HFFc6 (cell line): ENCODE measurements at places on chromosomes 3 and 15. TPM values are rescaled to one million over a fixed set of nuclear protein-coding genes. Genes with fewer than 3 reads are reported as not detected.

DNA sequence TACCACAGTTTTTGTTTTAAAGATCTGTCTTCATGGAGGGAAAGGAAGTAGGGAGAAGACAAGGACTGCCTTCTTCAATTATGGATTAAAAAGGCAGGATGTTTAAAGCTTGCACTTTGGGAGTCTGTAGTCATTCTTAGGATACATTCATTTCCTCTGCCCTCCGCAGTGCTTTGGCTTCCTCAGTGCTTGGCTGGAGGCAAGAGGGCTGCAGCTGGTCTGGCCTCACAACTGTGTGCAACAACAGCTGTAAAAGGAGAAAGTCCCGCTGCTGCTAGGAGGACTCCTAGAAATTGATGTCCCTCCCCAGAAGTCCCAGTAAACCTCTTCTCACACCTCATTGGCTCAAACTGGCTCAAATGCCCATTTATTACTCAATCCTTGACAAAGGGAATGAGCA, 54.4 kb upstream of the PPP2R3A start:
- H3K36me3 ChIP-seq: no peaks in the 10 kb centered on the region; the same call in 1 of the 2 replicates
- no peak overlapping the region for H3K27ac ChIP-seq
- peaks cover 20% of the 10 kb centered on the region for H3K4me1 ChIP-seq
- H3K4me3 ChIP-seq: no peak overlapping the region

DNA sequence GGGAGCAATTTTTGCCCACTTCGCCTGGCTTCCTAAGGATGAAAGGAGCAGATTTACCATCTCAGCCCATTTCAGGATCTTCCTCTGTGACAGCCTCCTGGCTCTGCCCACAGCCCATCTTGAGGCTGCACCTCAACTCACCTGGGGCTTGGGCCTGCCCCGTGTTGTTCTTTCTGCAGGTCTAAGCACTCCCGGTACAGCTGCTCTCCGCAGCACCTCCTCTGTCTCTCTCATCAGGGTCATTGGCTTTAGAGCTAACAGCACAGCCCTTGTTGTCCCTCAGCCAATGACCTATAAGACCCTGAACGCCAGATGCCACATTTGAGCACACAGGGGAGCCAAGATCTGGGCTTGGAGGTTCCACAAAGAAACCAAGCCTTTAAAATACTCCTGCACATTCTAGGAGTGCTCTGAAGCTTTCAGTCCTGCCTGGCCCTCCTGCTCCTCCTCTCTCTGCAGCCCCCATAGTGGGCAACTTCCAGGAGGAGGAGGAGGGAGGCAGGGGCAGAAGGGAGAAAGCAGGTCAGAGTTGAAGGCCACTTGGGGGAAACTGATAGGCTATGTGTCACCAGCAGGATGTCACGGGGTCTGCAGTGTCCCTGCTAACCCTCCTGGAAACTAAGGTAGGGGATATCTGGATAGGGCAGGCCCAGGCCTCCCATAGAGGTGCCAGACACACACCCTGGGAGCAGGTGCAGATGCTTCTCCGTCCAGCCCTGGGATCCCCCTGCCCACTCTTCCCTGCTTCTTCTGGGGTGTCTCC, 115.6 kb downstream of the ETFA start:
- H3K27me3 ChIP-seq: peaks cover 4% of the 10 kb centered on the region
- no peaks in the 10 kb centered on the region for H3K36me3 ChIP-seq
- peak overlapping the region; percentile 97 for H3K27ac ChIP-seq
- H3K4me3 ChIP-seq: peak overlapping the region; percentile 58
- DNase-seq: no peak

The SPINK8 gene
- not detected in 3 replicates for total RNA-seq

GRCh38 chr3:17974206-17974841, 231.9 kb upstream of the TBC1D5 start:
- no peak overlapping the region for H3K27ac ChIP-seq
- no peaks in the 10 kb centered on the region for H3K36me3 ChIP-seq
- H3K4me3 ChIP-seq: no peak overlapping the region
- DNase-seq: no peak
- H3K27me3 ChIP-seq: peaks cover 1% of the 10 kb centered on the region; the same call in 1 of the 2 replicates

DNA sequence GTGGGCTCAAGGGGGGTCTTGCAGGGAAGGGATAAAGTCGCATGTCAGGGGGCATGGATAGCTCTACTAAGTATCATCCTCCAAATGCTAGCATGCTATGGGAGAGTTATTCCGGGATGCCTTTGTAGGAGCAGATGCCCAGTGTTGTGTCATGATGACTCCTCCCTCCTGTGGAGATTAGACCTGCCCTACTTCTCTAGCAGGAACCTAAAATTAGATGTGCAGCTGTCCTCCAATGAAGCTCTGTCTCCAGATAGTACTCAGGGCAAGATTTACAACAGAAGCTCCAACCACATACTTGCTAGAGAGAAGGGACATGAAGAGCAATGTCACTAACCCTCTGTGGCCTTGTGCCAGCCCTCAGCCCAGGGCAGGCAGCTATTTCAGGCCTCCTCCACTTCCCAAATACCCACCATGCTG, 82.5 kb downstream of the AGBL1 start:
- H3K36me3 ChIP-seq: no peaks in the 10 kb centered on the region
- H3K4me3 ChIP-seq: no peak overlapping the region
- DNase-seq: no peak
- peaks cover 1% of the 10 kb centered on the region; the same call in 1 of the 2 replicates for H3K27me3 ChIP-seq

GRCh38 chr3:149131589-149131988, 2.2 kb downstream of the HPS3 start:
- H3K27ac ChIP-seq: no peak overlapping the region
- H3K4me1 ChIP-seq: peaks cover 60% of the 10 kb centered on the region
- no peaks in the 10 kb centered on the region; the same call in 1 of the 2 replicates for H3K27me3 ChIP-seq
- 0 out of 2 replicates have a peak, but pooled peaks cover 6% of the 10 kb centered on the region for H3K36me3 ChIP-seq
- no peak for DNase-seq
- H3K4me3 ChIP-seq: peak overlapping the region; percentile 96

The EPB42 gene
- total RNA-seq: not detected in 3 replicates

The DNASE1L3 gene
- not detected in 3 replicates for total RNA-seq

- peak; percentile 89 for DNase-seq
- peak overlapping the region; percentile 91 for H3K27ac ChIP-seq
- H3K4me1 ChIP-seq: peaks cover 64% of the 10 kb centered on the region
- H3K4me3 ChIP-seq: peak overlapping the region; percentile 80
- H3K36me3 ChIP-seq: no peaks in the 10 kb centered on the region
Measured at GRCh38 chr3:188948281-188948996, 223.3 kb upstream of the TPRG1 start.

DNA sequence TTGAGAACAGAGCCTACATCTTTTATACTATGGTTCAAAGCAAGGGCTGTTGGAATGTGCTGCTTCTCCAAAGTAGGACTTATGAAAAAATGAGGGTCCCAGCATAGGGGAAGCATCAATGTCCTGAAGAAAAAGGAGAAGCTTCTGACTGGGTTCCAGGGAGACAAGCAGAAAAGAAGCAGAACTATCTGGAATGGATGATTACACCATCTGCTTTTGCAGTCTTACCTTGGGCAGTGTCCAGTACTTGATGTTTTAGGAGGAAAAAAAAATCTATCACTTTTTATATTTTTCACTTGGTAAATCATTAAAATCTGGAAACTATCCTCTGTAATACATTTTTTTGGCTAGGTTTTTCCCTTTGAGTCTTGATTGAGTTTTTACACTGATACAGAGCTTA, 57.9 kb upstream of the DPH6 start:
- DNase-seq: no peak
- H3K4me1 ChIP-seq: peaks cover 10% of the 10 kb centered on the region
- H3K27ac ChIP-seq: no peak overlapping the region
- no peaks in the 10 kb centered on the region; the same call in 1 of the 2 replicates for H3K27me3 ChIP-seq

The ISLR2 gene
- total RNA-seq: not detected in 2 replicates

The SV2B gene
- not detected in 3 replicates for total RNA-seq

DNA sequence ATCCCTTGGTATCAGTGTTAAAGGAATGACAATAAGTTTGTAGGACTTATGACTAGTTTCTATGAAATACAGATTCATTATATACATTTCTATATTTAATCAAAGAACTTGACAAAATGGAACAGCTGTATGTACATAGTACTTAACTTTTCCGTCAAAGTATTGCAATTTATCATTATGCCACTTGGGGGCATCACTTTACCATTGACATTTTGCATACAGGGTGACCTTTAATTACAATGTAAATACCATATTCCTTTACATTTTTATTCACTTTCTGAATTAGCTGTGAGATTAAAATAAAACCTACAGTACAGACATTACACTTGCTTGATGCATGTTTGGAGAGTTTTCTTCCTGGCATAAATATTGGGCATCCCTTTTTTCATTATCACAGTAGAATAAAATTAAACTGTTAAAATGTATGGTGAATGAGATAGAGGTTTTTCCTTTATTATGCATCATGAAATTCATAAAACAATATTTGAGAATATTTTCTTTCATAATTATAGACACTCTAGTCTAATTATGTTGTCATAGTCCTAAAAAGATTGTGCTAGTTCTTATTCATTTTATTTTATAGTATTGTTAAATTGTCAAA, 6.9 kb downstream of the NEK11 start:
- no peak overlapping the region for H3K27ac ChIP-seq
- DNase-seq: peak; percentile 48
- no peak overlapping the region for H3K4me3 ChIP-seq

DNA sequence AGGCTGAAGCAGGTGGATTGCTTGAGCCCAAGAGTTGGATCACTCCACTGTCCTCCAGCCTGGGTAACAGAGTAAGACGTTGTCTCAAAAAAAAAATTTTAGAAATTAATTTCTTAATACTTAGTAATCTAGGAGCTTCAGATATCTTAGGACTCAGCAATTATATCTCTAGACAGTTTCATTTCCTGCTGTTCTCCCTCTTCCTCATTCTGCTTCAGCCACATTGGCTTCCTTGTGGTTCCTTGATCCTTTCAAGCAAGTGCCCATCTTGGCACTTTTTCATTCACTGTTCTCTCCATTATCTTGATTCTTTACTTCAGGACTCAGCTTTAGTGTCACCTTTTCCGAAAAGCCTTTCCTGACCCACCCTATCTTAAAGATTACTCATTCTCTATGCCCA, 22.5 kb downstream of the TMEM202 start:
- H3K36me3 ChIP-seq: peaks cover 5% of the 10 kb centered on the region
- no peak overlapping the region for H3K27ac ChIP-seq
- H3K4me1 ChIP-seq: no peaks in the 10 kb centered on the region; the same call in 1 of the 2 replicates
- no peak for DNase-seq

The CALML4 gene
- 0.40 to 1.7 TPM (median 1.1 TPM) in 3 replicates for total RNA-seq

The PIK3CA gene
- total RNA-seq: 18.8 to 20.1 TPM (median 19.9 TPM) in 3 replicates

- H3K4me1 ChIP-seq: no peaks in the 10 kb centered on the region
- no peak overlapping the region for H3K4me3 ChIP-seq
- H3K27me3 ChIP-seq: no peaks in the 10 kb centered on the region
- no peak overlapping the region for H3K27ac ChIP-seq
- DNase-seq: no peak
Measured at GRCh38 chr3:166187237-166187636, 350.0 kb upstream of the BCHE start.

DNA sequence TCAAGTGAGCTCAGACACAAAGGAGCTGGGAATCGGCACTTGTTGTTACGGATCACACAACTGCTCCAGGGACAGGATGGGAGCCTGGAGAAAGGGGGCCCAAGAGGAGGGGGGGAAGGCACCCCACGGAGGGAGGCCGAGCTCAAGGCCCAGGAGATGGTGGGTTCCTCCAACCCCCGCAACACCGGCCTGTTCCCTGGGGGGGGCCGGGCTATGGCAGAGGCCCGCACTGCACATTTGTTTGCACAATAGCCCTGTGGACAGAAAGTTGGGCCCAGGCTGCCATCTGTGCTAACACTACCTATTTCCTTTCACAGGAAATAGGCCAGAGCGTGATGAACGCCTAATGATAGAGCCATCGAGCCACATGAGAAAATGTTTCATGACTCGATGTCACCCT, 147.1 kb downstream of the NSMCE3 start:
- no peaks in the 10 kb centered on the region for H3K36me3 ChIP-seq
- no peak for DNase-seq
- H3K27me3 ChIP-seq: peaks cover 6% of the 10 kb centered on the region

DNA sequence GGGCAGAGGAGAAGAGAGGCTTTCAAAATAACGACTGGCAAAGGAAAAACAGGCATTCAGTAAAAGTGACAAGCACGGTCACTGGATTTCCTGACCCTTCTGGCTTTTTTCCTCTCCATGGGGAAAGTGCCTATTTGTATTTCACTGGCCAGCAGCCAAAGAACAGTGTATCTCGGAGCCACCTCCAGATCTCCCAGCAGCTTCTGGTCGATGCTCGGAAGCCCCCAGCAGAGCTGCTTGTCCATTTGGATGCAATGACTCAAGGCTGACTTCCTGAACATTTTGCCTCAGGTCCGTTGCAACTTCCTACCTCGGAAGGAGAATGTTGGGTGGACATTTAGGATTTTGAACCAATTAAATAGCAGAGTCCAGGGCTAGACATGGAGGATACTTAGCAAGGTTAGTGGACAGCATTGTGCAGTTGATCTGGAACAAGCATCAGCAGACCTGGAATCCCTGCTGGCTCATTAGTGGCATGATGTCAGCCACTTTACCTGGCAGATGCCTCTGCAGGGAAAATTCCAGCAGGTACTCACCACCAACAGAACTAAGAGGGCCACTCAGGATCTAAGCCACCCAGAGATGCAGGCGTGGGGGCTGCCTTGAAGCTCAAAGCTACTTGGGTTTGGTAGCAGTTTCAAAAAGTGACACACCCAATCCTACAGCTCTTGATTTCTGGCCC, 1.1 kb downstream of the FAM107A start:
- no peak overlapping the region for H3K27ac ChIP-seq
- H3K4me1 ChIP-seq: peaks cover 38% of the 10 kb centered on the region
- peaks cover 12% of the 10 kb centered on the region for H3K36me3 ChIP-seq
- DNase-seq: no peak
- H3K27me3 ChIP-seq: peaks cover 10% of the 10 kb centered on the region

DNA sequence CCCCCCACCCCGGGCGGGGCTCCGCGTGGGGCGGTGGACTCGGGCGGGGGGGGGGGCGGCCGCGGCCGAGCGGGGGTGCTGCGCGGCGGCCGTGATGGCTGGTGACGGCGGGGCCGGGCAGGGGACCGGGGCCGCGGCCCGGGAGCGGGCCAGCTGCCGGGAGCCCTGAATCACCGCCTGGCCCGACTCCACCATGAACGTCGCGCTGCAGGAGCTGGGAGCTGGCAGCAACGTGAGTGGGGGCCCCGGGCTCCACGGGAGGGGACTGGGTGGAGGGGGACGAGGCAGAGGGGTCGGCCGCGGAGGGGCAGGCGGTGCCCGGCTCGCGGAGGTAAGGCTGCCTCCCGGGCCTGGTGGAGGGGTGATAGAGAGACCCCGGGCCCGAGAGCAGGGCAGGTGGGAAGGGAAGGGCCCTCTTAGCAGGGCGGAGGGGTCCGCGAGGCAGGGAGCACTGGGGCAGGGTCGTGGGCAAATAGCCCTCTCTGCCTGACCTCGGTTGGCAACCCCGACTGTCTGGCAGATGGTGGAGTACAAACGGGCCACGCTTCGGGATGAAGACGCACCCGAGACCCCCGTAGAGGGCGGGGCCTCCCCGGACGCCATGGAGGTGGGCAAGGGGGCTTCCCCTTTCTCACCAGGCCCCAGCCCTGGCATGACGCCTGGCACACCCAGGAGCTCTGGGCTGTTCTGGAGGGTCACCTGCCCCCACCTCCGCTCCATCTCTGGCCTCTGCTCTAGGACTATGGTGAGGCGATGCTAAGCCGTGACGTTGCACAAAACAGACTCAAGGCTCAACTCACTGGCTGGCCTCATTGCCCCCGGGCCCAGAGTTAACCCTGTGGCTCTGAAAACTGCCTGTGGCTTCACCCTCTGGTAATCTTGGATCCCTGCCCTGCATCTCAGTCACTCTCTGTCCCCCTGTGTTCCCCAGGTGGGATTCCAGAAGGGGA, at the start of gene ECE2:
Gene ECE2 (plus strand): TSS at position 62 of the 950 bp plus-strand sequence. CDS start 132 bp downstream, at position 194.
- H3K4me3 ChIP-seq: no peak within 1 kb of the TSS
- peaks cover 56% of the 10 kb centered on the region for H3K27me3 ChIP-seq
- no peak for DNase-seq
- H3K27ac ChIP-seq: no peak within 1 kb of the TSS
- no peaks in the 10 kb centered on the region for H3K36me3 ChIP-seq
- no peaks in the 10 kb centered on the region for H3K4me1 ChIP-seq
